Activated CD8-positive, alpha-beta memory T cell treated with anti-CD3 and anti-CD28 coated beads for 4 hours (primary cell): ENCODE measurements at places on chromosomes 12 and 14.

DNA sequence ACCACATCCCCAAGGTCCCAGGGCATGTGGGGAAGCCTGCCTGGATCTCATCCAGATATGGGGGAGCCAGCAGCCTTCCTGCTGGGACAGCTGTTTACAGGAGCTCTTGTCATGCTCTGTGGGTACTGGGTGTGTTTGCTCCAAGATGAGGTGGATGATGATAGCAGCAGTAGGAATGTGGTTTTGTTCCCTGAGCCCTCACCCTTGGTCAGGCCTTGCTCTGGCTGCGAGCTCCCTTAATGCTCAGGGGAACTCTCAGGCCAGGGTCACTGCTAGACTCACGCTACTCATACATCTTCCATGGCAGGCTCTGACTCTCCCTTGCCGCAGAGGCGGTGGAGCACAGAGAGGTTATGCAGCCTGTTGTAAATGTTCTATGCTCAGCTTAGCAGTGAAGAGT, 990.3 kb downstream of the AACS start:
- DNase-seq = no peak

DNA sequence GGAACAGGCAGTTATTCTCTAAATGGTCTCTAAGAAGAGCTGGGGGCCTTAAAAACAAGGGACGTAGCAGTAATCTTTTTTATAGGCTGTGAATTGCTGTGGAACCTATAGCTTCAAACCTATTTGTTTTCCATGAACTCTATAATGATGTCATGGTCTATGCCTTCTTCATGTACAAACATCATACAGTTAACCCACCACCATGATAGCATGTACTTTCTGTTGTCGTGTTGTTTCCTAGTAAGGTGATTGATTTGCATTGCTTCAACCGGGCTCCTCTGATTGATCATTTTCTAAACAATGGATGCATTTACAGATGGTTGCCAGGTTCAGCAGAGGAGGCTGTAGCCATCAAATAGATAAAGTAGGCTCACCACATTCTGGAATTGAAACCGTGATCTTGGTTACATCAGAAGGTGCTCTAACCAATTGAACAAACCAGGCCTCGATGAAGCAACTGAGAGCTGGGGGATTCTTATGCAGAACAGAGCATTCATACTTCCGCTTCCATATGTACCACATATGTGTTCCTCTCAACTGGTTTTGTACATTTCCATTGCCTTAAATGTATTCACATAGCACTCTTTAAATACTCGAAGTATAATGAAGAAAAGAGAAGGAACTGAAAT, 25.6 kb upstream of the PCNX1 start:
- DNase-seq = no peak

DNA sequence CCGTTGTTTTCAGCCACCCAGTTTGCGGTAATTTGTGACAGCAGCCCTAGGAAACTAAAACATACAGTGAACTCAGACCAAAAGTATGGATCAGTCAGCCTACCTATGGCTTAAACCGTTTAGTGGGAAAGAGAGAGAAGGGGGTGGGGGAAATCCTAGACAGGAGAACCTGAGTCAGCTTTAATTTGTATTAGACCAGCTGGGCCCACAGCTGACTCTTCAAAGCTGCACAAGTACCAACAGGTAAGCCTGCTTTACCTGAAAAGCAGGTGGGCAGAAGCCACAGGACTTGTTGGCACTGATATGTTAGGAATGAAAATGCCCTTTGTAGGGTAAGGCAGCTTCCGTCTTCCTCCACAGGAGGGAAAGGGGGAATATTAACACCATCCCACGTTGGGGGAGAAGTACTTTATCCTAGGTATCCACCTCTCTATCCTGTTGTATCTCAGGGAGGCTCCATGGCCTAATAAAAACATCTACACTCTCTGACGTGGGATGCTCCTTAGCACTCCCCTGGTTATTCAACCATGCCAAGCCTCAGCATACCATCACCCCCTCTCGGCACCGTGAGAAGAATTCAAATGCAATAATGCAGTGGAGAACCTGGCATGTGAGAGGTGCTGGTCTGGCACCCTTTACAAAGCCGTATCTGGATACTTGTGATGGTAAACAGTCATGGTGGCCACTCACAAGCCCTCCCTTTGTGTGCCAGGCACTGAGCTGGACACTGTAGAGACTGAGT, 70.3 kb downstream of the STON2 start:
- DNase-seq = no peak

DNA sequence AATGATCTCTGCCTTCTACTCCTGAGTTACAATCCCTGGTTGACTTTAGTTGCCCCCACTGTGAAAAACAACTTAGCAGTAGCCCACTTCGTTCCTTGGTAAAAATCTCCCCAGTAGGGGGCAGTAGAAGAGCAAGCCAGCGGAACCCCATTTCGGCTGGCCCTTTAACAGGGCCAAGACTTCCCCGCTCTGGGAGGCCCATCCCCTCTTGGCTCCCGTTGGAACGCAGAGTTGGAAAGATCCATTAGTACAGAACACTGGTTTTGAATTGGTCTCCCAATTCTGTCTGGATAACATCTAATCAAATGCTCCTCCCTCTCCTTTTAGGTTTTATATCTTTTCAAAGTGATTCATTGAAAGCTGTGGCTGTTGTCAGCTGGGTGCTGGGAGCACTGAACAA, 1133.3 kb downstream of the BCL11B start:
- peak; percentile 44 for DNase-seq

DNA sequence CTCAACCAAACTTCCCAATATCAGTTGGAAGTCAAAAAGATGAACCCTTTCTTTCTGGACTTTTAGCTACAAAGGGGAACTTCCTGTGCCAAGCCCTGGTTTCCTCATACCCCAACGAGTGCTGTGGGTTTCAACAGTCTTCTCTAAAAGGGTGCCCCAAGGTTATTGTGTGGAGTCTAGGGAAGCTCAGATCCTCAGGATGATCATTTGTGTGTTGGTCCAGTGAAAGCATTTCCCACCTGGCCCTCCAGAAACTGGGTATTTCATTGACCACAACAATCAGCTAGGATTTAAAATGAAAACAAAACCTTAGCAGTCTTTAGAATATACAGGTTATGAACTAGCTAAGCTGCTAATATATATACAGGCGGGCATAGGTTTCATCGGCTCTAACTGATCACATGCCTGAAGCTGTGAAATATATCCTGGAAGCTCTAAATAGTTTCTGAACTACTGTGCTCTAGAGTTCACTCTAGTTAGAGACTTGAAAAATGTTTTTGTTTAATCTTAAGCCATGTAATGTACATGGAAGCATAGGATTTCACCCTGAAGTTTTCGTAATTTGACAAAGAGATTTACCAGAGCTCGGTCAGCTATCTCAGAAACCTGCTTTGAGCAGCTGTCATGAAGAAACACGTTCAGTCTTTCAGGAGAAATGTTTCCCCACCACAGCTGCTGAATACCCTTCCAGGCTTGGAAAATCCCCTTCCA, 29.6 kb downstream of the P2RX4 start:
- no peak for DNase-seq

- no peak for DNase-seq
Measured at GRCh38 chr12:74689071-74689655, 151.5 kb downstream of the ATXN7L3B start.

GRCh38 chr12:66036317-66036716, 94.2 kb downstream of the LLPH start:
- DNase-seq = no peak
